ENCODE measurements at places on chromosomes 4 and X. TPM values are rescaled to one million over a fixed set of nuclear protein-coding genes. Genes with fewer than 3 reads are reported as not detected.

USP53 gene
- total RNA-seq = 14.0 TPM

SPIN3 gene
- 9.7 TPM for total RNA-seq

SOWAHB gene
- total RNA-seq = not detected

N4BP2 gene
- 20.6 TPM for total RNA-seq

VEGFC gene
- 4.9 TPM for total RNA-seq

CPZ gene
- total RNA-seq = 47.1 TPM

DKK2 gene
- total RNA-seq = 0.18 TPM

GPR82 gene
- not detected for total RNA-seq

ASB11 gene
- 0.05 TPM for total RNA-seq

VCX3A gene
- total RNA-seq = not detected

RBMXL3 gene
- not detected for total RNA-seq

CDS1 gene
- total RNA-seq = 1.6 TPM

YY2 gene
- 3.4 TPM for total RNA-seq

NSD2 gene
- 120 TPM for total RNA-seq

SULT1E1 gene
- total RNA-seq = not detected

GCNA gene
- 0.48 TPM for total RNA-seq

UTP3 gene
- total RNA-seq = 30.9 TPM

GPM6B gene
- 89.5 TPM for total RNA-seq

FAM184B gene
- 0.02 TPM for total RNA-seq

LEF1 gene
- total RNA-seq = 84.4 TPM

BGN gene
- 0.16 TPM for total RNA-seq

MAGEC2 gene
- total RNA-seq = 2.3 TPM

RAB33B gene
- 7.7 TPM for total RNA-seq

HERC5 gene
- total RNA-seq = 49.6 TPM

DDX60 gene
- total RNA-seq = 2.2 TPM

GLUD2 gene
- total RNA-seq = 0.35 TPM

STPG2 gene
- total RNA-seq = not detected

BTK gene
- 0.05 TPM for total RNA-seq

GRIA3 gene
- not detected for total RNA-seq

CCDC158 gene
- total RNA-seq = not detected

GAGE12H gene
- not detected for total RNA-seq

GAGE2A gene
- total RNA-seq = not detected

UFSP2 gene
- total RNA-seq = 21.3 TPM

MAGEB2 gene
- total RNA-seq = 0.20 TPM

PPP1R3F gene
- total RNA-seq = 1.9 TPM

SMR3A gene
- not detected for total RNA-seq

AASDH gene
- 13.2 TPM for total RNA-seq

SLC2A9 gene
- not detected for total RNA-seq

TMEM271 gene
- 1.4 TPM for total RNA-seq

NDP gene
- not detected for total RNA-seq

FHIP1A gene
- total RNA-seq = 2.1 TPM

AREG gene
- total RNA-seq = not detected

TMEM156 gene
- not detected for total RNA-seq

FGG gene
- not detected for total RNA-seq
